ENCODE measurements at places on chromosomes 7 and 10.

GRCh38 chr10:98321186-98321780, 53.3 kb upstream of the LOXL4 start:
- DNase-seq: no peak

DNA sequence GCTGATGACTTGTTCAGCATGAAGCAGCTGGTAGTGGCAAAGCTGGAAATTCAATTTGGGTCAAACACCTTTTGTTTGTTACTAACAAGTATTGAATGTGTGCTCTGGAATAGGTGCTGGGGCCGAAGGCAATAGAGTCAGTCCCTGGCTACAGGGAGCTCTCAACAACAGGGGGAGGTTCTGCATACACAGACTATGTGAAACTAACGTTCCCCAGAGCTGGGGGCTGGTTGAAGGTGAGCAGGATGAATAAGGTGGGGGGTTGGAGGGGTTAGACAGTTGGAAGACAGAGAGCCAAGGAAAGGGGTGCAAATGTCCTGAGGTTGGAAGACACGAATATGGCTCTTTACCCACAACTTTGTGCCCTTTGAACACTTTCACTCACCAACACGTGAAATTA, 84.1 kb upstream of the PLPP4 start:
- DNase-seq: no peak

DNA sequence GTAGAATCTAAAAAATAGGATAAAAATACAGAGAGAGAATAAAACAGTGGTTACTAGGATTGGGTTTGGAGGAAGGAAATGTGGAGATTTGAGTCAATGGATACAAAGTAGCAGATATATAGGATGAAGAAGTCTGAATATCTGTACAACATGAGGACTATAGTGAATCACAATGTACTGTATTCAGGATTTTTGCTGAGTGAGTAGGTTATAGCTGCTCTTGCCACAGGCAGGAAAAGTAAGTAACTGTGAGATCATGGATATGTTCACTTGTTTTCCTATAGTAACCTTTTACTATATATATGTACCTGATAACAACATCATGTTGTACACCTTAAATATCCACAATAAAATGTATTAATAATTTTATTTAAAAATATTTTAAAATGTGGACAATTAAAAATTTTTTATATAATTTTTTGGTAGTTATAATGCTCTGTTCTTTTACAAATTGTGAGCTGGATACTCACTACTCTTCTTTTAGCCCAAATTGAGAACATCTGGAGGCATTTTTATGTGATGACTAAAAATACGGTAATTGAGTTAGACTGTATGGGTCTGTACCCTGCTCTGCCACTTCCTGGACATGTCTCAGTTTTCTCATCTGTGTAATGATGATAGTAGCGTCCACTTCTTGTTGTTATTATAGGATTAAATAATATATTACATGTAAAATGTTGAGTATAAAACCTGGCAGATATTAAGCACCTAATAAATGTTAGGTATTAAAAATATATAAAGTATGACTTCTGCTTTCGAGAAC, 439.1 kb downstream of the AUTS2 start:
- no peak for DNase-seq

DNA sequence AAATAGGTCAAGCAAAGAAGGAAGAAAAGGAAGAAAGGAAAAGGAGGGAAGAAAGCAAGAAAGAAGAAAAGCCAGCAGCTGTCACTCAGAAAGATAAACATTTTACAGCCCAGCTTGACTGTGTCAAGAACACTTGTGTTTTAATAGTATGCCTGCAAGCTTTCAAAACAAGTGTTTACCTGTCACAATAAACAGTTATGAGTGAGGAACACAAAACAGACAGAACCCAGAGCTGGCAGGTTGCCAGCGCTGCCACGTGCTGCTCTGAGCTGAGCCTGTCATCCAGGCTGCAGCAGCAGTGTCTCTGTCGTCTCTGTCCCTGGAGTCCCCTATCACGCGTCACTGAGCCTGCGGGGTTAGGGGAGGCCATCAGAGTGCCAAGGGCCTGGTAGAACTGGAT, 827.6 kb upstream of the AUTS2 start:
- no peak for DNase-seq

GRCh38 chr7:70156057-70156456, 557.8 kb downstream of the AUTS2 start:
- DNase-seq: no peak

DNA sequence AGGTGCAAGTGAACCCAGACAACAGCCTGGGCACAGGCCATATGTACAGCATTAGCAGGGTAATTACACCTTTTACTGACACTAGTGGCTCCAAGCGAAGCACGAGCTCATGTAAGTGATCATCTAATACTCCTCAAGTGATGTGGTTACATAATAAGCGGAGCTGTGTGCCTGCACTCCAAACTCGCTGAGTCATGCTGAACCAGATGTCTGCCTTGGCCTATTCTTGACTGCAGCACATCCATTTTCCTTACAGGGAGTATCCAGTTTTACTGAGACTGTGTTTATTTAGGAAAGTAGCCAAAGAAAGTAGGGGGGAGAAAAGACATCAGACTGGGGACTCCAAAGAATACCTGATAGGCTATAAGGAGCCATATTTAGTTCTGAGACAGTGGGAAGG, 90.1 kb downstream of the GRM3 start:
- DNase-seq: no peak

- DNase-seq: no peak
These were observed 172.5 kb downstream of the CCDC71L start for GRCh38 chr7:106488465-106488864.

DNA sequence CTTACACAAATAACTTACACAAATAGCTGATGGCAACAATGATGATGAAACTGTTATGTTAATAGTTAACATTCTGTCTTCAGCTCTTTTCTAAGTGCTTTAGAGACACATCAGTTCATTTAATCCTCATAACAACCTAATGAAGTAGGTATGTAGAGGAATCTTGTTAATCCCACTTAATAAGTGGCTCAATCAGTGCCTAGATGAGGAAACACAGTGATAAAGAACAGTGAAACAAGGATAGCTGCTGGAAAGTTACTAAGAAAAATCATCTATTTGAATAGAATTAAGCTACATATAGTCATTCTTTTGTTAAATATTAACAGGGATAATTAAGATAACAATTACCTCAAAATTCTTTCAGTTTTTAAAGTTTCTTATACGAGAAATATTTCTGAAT, 487.6 kb downstream of the ARL4A start:
- DNase-seq: no peak

DNA sequence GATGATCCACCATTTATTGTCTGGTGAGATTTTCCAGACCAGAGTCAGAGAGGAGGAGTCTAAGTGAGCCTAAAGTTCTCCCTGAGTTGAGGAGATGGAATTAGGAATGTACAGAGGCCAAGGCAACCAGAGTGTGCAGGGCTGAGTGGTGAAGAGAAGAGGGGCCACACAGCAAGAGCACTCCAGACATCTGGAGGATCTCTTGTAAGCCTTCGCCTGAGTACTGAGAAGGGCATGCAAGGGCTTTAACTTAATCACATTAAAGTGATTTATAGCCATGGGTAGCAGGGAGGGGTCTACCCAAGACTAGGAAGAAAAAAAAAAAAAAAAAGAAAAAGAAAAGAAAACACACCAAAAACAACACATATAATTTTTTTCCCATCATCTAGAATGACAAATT, 1190.4 kb downstream of the GATA3 start:
- DNase-seq: no peak

DNA sequence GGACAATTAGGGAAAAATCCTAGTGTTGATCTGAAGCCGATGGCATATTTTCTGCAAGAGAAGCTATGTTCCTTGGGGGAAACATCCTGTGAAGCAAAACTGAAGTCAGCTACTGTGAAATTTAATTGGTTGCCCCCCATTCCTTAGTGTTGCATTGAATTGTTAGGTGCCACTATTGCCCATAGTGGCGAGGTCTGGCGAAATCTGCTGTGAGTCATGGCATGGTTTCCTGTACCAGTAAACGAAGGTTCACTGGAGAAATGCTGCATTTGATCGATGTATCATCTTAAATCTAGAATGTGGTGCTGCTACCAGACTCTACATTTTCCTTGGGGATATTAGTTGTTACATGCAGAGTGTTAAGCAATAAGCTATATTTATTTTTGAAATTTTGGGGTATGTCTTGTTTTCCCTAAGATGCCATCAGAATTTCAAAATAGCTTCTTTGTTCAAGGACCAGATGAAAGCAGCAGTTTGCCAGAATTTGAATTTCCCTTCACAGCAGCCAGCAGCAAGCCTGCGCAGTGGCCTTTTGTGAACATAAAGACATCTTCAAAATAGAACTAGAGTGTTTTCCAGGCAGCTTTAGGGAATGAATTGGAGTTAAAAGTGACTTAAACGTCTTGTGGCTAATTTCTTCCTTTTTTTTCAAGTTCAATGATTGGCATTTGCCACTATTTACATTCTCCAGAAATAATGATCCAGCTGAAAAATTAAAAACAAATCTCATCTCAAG, 348.6 kb upstream of the COBL start:
- DNase-seq: no peak

DNA sequence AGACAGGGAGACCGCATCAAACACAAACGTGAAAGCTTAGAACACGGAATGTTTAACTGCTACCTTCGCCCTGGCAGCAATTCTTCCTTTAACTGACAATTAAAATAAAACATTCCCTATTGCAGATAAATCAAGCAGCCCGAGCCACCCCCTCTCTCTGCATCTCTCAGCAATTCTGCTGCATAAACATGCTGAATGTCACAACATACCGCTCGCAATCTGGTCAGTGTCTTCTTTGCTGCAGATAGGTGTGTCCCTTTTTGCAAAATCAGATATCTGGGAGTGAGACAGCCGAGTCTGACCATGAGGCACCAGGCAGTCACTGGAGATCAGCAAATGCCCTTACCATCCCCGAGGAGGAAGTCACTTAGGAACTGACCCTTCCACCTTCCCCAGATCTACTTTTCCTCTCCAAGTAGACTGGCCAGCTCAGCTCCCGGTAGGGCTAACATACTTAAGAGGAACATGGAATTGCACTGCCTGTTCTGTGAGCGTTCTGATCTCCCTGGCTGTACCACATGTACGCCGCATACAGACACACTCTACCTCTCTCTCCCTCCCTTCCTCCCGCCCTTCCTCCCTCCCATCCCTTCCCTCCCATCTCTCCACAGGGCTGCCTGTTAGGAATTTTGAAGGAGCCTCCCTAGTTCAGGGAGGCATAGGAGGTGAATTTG, at the start of gene FRMD4A:
FRMD4A (minus strand) TSS at position 537 of the 674 bp plus-strand sequence.
- no peak for DNase-seq

DNA sequence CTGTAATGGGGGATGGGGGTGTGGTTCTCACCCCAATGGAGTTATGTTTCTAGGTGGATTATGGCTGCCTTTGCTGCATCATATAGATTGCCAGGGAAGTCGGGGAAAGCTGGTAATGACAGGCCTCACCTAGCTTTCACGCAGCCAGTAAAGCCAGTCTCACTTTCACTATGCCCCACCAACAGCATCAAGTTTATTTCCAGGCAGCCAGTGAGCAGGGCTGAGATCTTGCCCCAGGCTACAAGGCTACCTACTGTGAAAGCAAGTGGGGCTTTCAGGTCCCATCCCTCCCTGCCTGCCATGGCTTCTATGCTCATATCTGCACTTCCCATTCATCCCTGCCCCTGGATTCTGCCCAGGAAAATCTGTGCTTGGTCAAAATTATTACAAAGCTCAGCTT, 61.7 kb upstream of the NXPH1 start:
- DNase-seq: no peak

DNA sequence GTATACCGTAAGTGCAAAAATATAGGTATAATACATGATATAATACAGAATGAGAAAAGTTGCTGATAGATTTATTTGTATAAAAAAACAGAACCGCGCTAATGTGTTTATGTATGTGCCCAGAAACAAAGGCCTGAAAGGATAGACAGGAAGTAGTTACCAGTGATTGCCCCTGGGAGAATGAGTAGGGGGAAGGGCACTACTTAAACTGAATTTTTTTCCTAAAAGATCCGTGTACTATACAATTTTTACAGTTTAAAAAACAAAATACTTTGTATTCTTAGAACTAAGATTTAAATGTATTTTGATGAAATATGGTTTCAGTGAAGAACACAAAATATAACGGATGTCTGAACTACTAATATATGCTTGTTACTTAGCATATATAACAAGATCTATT, 2.9 kb downstream of the IPMK start:
- DNase-seq: no peak

- no peak for DNase-seq
These were observed 3.2 kb downstream of the SLC35B4 start for GRCh38 chr7:134313543-134313942.
